ENCODE measurements at places on chromosomes 11 and 22. TPM values are rescaled to one million over a fixed set of nuclear protein-coding genes. Genes with fewer than 3 reads are reported as not detected.

LIF gene
- polyA plus RNA-seq, result 0.25 TPM

COMMD9 gene
- polyA plus RNA-seq, result 48.0 TPM

CCDC116 gene
- 7.1 TPM for polyA plus RNA-seq

DCDC1 gene
- not detected for polyA plus RNA-seq

C22orf31 gene
- polyA plus RNA-seq, result not detected

IL18 gene
- polyA plus RNA-seq, result 8.9 TPM

KLHL22 gene
- polyA plus RNA-seq, result 15.8 TPM

OR51M1 gene
- not detected for polyA plus RNA-seq

MICAL3 gene
- polyA plus RNA-seq, result 15.2 TPM

DNA sequence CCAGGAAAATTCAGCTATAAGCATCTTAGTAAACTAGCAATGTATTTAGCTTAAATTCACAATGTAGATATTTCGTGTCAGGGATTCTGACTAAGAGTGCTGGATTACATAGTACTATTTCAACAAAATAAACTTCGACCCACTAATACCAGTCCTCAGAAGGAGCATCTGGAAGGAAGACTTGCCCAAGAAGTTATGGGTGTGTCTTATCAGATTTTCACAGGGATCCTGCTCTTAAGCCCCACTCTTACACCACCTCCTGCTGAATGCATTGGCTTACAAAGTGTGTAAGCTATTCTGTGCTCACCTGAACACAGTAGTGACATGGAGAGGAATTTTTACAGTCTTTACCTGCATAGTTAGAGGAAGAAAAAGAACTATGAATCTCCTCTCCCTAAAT is 35.4 kb upstream of the ANO5 start:
- DNase-seq, result no peak

- DNase-seq, result peak; percentile 32
Measured at GRCh38 chr11:23021287-23021863, 161.1 kb upstream of the CCDC179 start.

- DNase-seq, result no peak
Measured at GRCh38 chr22:33013531-33014162, 44.5 kb downstream of the SYN3 start.

DNA sequence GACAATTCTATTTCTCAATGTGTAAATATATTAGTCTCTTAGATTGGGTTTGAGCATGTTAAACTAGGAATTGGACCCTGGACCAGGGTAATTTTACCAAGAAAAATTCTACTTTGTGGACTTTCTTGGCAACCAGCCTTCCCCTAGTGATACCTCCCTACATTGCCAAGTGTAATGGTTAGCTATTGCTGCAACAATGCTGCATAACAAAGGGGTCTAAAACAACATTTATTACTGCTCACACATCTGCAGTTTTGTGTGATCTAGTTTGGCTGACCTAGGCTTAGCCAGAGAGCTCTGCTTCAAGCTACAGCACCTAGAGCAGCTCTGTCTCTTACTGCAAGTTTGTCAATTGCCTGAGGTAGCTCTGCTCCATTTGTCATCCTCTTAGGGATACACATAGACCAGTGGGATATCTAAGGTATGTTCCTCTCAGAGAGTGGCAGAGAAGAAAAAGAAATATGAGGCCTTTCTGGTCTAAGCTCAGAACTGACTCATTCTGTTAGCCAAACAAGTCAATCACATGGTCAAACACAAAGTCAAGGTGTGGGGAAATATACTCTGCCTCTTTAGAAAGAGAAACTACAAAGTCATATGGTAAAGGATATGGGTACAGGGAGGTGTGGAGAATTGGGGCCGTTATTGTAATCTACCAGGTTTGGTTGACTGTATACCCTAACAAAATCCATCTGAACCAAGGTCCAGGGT is 2.0 kb upstream of the LAYN start:
- DNase-seq, result no peak

DNA sequence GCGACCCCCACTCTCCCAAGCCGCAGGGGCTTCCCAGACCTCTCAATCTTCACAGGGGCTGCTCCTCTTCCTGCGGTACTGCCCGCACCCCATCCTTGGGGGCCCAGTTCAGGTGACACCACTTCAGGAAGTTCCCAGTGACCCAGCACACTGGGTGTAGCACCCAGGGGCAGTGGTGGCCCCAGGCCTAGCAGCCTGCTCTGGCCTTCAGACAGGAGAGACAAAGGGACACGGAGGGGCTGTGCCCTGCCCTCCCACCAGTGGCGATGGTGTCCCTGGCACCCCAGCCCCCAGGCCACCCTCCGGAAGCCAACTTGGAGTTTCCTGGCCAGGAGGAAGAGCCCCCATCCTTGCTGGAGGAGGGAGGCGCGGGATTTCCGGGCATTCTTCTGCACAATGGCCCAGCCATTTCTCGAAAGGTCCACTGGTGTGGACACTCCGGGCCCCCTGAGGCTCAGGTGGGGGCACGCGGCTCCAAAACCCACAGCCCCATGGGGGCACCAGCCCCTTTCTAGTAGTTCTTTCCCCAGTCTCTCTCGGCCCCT is 978 bp upstream of the CLDN5 start:
- DNase-seq, result no peak

- DNase-seq, result no peak
Measured at GRCh38 chr11:117506971-117507370, 179.3 kb downstream of the CEP164 start.

DNA sequence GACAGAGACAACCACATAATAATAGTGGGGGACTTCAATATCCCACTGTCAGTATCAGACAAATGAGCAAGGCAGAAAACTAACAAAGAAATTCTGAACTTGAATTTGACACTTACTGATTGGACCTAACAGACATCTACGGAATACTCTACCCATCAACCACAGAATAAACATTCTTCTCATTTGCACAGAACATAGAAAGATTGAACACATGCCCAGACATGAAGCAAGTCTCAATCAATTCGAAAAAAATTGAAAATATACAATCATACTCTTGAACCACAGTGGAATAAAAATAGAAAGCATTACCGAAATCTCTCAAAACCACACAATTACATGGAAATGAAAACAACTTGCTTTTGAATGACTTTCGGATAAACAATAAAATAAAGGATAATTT is 17.9 kb downstream of the RAB38 start:
- no peak for DNase-seq

DNA sequence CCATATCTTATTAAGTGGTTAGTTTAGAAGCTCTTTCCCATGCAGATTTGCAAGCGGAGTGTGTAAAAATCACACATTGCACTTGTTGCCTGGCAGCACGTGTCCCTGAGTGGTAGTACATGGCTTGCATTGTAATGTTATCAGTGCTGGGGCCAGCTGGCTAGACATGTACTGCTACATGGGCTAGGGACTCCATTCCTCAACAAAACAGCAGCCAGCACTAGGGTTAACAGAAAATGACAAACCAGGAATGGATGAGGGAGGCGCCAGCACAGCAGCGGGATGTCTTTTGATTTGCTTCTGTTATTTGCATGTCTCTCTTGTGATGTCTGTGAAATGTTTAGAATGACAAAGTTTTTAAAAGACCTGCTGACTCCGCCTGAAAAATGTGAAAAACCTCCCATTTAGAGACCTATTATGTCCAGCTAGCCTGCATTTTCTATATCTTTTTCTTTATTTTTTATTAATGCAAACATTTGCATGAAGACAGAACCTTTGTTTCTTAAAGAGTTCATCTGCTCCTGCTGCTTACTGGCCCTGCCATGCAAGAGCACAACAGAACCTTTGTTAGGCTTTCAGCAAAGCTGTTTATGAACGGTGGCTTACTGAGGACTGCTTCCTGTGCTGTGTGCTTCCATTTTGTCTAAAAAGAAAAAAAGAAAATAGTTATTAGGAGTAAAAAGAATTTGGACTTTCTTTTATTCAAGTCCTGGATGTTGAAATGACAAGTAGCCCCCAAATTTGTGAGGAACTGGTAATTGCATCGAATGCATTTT is 40.7 kb downstream of the CSTPP1 start:
- no peak for DNase-seq

DNA sequence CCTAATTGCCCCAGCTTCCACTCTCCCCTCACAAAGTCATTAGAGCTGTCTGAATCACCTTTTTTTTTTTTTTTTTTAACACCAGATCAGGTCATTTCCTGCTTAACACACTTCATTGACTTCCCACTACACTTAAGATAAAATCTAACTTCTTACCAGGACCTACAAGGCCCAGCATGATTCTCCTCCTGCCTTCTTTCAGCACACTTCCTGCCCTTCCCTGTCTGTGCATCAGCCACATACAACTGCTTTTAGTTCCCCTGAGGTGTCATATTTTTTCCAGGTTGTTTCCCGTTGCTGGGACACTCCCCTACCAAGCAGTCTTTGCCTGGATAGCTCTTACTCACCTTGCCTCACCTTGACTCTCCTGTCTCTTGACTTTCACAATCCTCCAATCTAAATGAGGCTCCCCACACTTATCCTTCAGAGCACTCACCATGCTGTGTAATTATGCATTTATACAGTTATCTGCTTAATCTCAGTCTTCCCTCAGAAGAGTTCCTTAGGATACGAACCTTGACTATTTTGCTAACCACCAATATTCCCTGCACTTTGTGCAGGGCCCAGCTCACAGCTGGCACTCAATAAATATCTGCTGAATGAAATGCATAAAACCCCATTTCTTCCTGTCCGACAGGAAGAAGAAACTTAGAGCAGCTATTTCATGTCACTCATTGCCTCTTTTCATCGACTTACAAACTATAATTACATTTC is 96.6 kb upstream of the AKIP1 start:
- no peak for DNase-seq

- DNase-seq, result no peak
Measured at GRCh38 chr11:92596596-92597317, 372.1 kb downstream of the FAT3 start.

DNA sequence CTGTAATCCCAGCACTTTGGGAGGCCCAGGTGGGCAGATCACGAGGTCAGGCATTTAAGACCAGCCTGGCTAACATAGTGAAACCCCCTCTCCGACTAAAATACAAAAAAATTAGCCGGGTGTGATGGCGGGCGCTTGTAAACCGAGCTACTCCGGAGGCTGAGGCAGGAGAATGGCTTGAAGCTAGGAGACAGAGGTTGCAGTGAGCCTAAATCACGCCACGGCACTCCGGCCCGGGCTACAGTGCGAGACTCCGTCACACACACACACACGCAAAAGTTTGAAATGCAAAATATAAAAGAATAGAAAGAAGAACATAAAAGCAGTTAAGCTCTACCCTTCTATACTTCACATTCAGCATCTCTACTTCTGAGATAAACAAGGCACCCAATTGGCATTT is 1165.9 kb upstream of the CNTN5 start:
- DNase-seq, result no peak

DNA sequence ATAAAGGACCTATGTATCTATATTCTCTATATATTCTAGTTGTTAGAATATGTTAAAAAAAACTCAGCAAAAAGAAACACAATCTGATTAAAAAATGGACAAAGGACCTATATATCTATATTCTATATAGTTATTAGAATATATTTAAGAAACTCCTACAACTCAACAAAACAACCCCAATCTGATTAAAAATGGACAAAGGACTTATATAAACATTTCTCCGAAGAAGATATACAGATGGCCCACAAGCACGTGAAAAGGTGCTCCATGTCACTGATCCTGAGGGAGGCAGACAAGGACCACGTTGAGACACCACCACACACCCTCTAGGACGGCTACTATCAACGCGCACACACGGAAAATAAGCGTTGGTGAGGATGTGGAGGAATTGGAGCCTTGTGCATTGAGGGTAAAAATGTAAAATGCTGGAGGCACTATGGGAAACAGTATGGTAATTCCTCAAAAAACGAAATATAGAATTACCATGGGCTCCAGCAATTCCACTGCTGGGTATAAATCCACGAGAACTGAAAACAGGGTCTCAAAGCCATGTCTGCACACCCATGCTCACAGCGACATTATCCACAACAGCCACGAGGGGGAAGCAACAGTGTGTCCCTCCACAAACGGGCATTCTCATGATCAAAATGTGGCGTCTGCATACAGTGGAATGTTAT is 22.7 kb downstream of the YPEL1 start:
- peak; percentile 99 for DNase-seq

GRCh38 chr22:46103664-46104063 is 46.7 kb upstream of the PPARA start:
- DNase-seq, result no peak

DNA sequence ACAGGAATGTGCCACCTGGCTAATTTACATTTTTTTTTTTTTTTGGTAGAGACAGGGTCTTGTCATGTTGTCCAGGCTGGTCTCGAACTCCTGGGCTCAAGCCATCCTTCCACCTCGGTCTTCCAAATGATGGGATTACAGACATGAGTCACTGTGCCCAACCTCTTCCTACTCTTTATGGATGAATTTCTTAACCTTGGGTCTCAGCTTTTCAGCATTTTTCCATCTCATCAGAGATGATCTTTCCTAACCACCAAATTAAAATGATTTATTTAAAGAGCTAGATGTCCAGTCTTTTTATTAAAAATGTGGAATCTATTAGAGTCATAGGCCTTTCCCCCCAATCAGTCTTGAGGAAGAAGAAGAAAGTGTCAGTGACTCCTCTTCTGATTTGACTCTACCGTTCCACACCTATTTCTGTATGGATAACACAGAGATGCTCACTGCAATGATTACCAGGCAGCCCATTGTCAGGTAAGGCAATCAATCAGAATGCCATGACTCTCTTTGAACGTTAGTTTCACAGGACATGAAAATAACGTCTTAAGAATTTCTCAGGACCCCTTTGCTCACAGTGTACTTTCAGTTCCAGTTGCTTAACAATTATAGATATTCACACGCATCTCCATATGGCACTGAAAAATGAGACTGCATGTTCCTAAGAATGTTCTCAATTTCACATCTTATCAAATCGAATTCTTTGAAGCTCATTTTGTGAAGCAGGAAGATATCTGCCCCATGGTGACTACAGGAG is 51.0 kb downstream of the MIAT start:
- DNase-seq, result no peak

DNA sequence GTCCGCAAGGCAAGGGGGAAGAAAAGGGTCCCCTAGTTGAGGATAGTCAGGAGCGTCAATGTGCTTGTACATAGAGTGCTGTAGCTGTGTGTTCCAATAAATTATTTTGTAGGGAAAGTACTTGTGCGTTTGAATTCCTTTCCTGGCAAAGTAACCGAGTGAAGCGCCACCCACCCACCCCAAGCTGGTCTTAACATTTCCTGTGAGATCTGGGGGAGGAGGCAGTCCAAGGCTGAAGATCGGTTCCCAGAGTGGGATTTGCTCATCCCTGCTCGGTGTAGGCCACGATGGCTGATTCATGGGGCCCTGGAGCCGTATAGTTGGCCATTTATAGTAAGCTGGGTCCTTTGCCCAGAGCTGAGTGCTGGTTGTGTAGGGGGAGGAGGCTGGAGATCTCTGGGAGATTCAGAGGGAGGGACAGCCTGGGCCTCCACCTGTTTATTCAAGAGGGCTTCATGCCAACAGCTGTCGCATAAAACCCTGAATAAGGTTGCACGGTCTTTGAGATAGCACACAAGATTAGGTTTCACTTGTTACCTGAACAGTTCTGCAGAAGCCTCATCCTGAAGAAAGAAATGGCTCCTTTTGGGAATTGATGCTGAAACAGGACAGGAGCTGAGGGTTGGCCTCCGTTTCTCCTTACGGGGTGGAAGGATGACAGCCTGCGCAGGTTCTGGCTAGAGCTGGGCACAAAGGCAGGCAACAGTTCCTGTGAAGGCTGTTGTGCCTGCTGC is 2.4 kb downstream of the ATF4 start:
- DNase-seq, result no peak

GRCh38 chr11:100942016-100942415 is 187.6 kb downstream of the PGR start:
- DNase-seq, result peak; percentile 27

- no peak for DNase-seq
Measured at GRCh38 chr11:68524681-68525080, 64.1 kb downstream of the PPP6R3 start.

- DNase-seq, result no peak
Measured at GRCh38 chr11:20443596-20443995, 56.1 kb downstream of the PRMT3 start.

Data from K562 (cell line).